Karpas-422 (cell line): ENCODE measurements at places on chromosomes 12 and 14.

GRCh38 chr14:22926316-22926715, 2.9 kb downstream of the PRMT5 start:
- no peak for DNase-seq

GRCh38 chr14:92499234-92499633, 14.3 kb upstream of the RIN3 start:
- no peak for DNase-seq

GRCh38 chr12:44053549-44054127, 217.8 kb downstream of the TMEM117 start:
- DNase-seq: no peak

DNA sequence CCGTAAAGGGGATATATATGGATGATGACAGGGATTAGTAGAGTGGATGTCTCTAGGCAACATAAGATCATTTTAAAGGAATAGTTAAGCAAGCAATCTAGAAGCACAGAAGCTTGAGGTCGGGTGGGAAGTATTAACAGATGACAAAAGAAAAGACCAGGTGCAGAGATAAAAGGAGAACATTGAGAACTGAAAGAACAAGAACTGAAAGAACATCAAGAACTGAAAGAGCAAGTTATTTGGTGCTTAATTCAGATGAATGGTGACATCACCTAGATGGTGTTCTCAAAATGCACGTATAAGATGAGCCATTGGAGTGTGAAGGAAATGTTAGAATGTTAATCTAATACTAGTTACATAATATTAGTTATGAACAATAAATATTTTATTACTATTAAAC, 224.0 kb upstream of the PDE3A start:
- no peak for DNase-seq

- peak; percentile 38 for DNase-seq
These were observed 7.8 kb downstream of the ACOT4 start for GRCh38 chr14:73599499-73599898.

GRCh38 chr14:40447017-40447416, 1014.8 kb upstream of the FBXO33 start:
- no peak for DNase-seq

GRCh38 chr12:23628806-23629205, 320.7 kb downstream of the SOX5 start:
- no peak for DNase-seq

- DNase-seq: no peak
These were observed 86.8 kb downstream of the RFLNA start for GRCh38 chr12:124381456-124382296.

- DNase-seq: no peak
These were observed 263.4 kb upstream of the PLEKHG7 start for GRCh38 chr12:92439420-92439805.

GRCh38 chr14:94682736-94683135, 70.5 kb downstream of the SERPINA3 start:
- DNase-seq: no peak

DNA sequence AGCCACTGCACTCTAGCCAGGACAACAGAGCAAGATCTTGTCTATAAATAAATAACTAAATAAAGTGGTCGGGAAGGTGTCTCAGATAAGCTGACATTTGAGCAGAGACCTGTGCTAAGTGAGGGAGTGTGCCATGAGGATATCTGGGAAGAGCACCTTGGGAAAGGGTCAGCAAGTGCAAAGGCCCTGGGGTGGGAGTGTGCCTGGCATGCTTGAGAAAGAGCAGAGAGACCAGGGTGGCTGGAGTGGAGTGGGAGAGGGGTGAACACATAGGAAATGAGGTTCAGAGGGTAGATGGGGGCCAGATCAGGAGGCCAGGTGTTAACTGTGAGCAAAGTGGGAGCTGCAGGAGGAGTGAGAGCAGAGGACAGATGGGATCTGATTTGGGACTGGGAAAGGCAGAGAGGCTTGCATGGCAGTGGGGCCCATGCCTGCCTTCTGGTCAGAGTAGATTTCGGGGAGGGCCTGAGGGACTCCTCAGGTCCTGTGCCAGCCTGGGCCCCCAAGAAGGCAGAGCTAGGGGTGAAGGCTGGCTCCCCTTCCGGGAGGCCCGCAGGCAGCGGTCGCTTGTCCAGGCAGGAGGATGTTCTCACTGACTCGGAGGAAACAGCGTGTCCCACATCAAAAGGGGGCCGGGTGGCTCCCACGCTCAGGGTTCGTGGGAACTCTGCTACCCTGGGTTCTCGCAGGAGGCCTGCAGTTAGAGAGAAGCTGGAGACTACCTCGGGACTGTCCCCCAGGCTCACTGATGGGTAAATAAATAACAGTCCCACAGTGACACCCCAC, 32.6 kb downstream of the DTX1 start:
- DNase-seq: no peak

DNA sequence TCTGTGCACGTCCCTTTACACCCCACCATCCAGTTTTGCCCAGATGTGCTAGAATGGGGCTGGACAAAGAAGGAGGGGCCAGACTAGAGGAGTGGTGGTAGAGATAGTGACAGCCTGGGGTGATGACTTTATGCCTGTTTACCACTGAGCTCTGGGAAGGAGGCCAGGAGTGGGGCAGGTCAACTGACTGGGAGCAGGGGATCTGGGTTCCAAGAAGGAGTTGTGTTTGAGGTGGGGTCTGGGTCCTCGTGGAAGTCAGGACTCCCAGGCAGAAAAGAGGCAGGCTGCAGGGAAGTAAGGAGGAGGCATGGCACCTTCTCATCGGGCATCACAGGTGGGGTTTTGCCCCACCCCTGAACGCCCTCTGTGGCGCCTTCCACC, 315 bp downstream of the LTB4R2 start:
- no peak for DNase-seq
